ENCODE measurements at places on chromosomes 7 and 10.

DNA sequence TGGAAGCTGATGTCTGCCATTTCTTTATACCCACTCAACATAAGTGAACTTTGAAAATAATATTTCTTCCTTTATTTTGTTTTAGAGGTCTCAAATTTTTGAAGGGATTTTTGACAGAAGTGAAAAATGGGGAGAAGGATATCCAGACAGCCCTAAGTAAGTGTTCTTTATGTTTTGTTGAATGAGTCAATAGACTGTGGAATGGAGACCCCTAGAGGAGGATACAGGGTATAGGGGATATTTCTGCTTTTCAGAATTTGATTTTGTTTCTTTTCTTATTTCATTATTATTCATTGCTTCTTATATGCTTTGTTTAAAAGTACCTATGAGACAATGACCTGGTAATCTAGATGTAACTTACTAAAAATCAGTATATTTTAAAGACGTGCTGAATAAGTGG lies 34.4 kb downstream of the PLEKHA8 start:
- no peak for DNase-seq

- DNase-seq = no peak
Measured at GRCh38 chr10:46216836-46217751, 69.7 kb upstream of the ANTXRL start.

DNA sequence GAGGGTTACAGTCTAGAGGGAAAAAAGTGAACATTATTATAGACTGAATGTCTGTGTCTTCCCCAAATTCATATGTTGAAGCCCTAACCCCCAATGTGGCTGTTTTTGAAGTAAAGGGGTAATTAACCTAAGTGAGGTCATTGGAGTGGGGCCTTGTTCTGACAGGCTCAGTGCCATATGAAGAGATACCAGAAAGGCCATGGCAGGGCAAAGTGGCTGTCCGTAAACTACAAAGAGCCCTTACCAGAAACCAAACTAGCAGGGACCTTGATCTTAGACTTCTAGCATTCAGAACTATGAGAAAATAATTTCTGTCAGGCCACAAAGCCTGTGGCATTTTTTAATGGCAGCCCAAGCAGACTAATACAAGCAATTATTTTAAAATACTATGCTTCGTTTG lies 8.7 kb downstream of the TMEM209 start:
- no peak for DNase-seq

GRCh38 chr10:36171556-36171952 lies 529.5 kb upstream of the FZD8 start:
- no peak for DNase-seq

GRCh38 chr10:24929904-24930303 lies 22.5 kb downstream of the PRTFDC1 start:
- no peak for DNase-seq

GRCh38 chr7:20030915-20031362 lies 186.2 kb downstream of the MACC1 start:
- DNase-seq = no peak

DNA sequence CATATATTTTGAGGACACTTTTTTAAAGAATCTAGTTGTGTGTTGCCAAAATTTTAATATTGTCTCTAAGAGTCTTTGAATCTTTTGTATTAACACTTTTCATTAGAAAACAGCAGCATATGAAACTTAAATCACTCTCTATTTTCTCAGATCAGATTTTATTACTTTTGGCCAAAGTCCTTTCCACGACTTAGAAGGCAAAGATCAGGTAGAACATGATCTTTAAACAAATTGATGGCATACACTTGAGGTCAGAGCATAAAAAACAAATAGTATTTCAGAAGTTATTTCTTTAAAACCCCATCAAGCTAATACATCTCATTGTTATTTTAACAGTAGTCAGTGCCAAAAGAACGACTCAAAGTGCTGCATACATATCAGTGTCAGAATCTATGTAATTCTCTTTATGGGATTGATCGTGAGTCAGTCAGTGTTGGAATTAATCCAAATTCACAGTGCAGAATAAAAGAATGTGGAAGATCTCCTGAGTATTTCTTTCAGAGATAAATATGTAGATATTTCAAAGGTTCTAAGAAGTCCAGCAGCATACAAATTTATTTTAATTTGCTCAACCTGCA lies 9.6 kb upstream of the AGMO start:
- no peak for DNase-seq

DNA sequence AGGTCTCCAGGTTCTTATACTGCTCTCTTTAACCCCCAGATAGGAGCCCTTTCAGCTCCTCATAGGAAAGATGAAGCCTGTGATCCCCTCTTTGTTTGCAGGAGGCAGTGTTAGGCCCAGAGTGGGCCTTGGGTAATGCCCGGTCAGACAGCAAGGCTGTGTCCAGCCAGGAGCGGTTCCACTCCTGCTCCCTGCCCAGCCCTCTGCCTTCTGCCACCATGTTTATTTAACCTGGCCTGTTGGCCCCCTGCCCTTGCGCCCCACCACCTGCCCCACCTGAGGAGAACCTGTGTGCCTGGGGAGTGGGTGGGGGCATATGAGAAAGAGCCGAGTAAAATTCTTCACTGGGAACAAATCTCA lies 24.3 kb downstream of the CDH23 start:
- DNase-seq = no peak

- DNase-seq = no peak
Measured at GRCh38 chr10:42836771-42837468, 54.3 kb downstream of the BMS1 start.

GRCh38 chr7:102942181-102942866 lies 29.5 kb downstream of the LRRC17 start:
- no peak for DNase-seq

DNA sequence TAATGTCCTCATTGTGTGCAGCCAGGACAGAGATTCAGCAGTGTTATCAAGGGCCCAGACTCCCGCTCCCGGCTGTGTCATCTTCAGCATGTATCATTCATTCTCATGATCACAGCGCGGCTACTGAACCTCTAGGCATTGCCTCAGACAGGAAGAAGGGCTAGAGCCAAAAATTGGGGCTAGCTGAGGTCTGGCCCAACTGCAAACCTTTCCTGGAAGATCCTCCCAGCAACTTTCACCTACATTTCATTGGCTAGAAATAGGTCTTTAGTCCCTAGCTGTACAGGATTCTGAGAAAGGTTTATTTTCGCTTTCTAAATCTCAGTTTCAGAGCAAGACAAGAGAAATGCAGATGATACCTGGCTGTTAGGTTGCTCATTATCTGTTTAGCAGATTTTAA lies 81.9 kb downstream of the CREM start:
- no peak for DNase-seq

DNA sequence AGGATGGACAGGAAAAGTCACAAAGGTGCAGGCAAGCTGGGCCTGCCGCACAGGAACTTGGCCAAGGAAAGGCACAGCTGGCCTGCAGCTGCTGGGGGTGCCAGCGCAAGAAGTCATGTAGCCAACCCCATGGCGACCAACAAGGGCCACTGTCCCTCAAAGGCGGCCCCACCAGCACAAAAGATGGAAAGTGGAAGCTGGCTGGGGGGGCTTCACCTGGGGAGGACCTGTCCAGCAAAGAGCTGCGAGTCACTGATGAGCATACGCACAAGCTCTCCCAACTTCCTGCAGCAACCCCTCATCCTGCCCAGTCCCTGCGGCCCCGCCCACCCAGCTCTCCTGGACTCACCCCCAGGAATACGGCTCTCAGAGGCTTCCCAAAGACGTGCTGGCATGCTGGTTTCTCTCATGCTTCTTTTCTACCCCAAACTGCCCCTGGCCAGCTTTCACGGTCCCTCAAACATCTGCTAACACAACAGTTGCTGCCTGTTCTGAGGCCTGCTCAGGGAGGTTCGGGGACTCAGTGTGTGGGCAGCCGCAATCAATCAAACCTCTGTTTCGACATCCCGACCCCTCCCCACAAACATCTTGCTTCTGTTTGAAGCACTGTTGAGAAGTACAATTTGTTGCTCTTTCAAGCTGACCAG lies 67.6 kb downstream of the FAM53B start:
- no peak for DNase-seq

DNA sequence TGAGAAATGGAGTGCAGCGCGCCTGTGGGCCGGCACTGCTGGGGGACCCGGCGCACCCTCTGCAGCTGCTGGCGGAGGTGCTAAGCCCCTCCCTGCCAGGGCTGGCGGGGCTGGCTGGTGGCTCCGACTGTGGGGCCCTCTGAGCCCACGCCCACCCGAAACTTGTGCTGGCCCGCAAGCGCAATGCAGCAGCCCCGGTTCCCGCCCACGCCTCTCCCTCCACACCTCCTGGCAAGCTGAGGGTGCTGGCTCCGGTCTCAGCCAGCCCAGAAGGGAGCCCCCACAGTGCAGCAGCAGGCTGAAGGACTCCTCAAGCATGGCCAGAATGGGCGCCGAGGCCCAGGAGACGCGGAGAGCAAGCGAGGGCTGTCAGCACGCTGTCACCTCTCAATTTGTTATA lies 1063.0 kb upstream of the AUTS2 start:
- no peak for DNase-seq

- DNase-seq = no peak
Measured at GRCh38 chr10:64275774-64276173, 754.6 kb downstream of the REEP3 start.

- DNase-seq = no peak
Measured at GRCh38 chr10:42954766-42955492, 121.9 kb upstream of the RET start.

DNA sequence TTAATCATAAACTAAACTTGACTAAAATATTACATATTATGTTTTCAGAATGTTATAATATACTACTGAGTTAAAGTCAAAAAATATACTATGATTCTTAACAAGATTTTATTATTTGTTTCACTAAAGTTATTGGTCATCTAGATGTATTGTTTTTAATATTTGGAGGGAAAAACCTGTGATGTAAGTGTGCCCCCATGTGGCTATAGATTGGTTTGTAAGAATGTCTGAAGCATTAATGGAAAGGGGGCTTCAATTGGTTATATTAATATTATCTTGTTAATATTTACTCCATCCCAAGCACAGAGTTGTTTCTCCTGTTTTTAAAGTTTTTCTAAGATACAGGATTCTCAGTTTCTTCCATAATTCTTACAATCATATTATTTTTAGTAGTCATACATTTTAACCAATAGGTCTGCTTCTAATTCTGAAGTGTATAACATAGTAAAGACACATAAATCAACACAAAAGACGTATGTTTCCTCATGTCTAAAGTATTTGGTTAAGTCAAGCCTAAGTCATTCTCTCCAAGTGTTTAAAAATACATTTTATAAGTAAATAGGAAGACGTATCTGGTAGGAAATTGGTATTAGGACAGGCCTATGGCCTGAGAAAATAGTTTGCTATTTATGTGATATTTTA lies 58.0 kb downstream of the GNAT3 start:
- DNase-seq = no peak

GRCh38 chr10:95445223-95445836 lies 115.8 kb downstream of the SORBS1 start:
- no peak for DNase-seq

DNA sequence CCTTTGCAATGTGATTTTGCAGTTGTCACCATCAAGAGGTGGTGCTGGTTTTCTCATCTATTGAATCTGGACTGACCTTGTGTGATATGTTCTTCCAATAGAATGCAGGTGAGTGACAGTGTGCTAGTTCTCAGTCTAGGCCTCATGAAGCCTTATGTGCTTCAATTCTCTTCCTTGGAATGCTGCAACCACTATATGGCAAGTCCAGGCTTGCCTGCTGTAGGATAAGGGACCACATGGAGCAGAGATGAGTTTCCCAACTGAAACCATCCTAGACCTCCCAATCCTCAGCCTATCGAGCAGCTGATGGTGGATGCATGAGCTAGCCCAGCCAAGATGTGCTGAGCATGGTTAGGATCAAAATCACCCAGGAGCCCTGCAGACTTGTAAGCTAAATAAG lies 32.6 kb upstream of the ARHGAP21 start:
- no peak for DNase-seq

GRCh38 chr7:131383417-131384285 lies 56.0 kb downstream of the MKLN1 start:
- no peak for DNase-seq

- no peak for DNase-seq
Measured at GRCh38 chr7:111475959-111476358, 86.3 kb downstream of the IMMP2L start.

DNA sequence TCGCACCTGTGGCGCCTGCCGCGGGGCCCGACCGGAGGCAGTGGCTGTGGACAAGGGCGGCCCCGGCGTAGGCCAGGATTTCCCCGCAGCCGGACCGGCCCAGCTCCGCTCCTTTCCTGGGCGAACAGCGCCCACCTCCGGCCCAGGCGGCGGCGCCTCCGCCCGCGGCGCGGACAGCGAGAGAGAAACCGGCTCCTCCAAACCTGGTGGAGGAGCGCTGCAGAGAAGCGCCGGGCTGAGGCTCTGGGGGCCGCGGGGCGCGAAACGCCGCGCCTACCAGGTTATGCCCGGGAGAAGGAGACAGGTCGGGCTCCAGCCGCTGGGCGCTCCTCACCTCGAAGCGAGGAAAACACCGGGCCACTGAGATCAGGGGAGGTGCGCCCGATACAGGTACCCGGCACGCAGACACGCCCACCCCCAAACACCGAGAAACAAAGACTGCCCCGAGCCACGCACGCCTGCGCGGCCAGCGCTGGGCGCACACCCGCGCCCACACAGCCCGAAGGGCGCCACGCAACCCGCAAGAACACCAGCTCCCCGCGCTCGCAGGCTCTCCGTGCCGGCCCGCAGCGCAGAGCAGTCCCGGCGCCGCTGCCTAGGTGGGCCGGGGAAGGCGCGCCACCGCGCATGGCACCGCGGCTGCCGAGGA lies 3.3 kb downstream of the GRID1 start:
- DNase-seq = no peak

GRCh38 chr10:107686095-107686494 lies 521.6 kb upstream of the SORCS1 start:
- no peak for DNase-seq

GRCh38 chr7:148182264-148182663 lies 408.3 kb upstream of the C7orf33 start:
- no peak for DNase-seq

GRCh38 chr7:51482976-51483375 lies 166.4 kb upstream of the COBL start:
- no peak for DNase-seq

- no peak for DNase-seq
Measured at GRCh38 chr7:135960709-135961451, 16.3 kb downstream of the MTPN start.

- DNase-seq = no peak
Measured at GRCh38 chr10:125054669-125055268, 105.6 kb downstream of the CTBP2 start.

DNA sequence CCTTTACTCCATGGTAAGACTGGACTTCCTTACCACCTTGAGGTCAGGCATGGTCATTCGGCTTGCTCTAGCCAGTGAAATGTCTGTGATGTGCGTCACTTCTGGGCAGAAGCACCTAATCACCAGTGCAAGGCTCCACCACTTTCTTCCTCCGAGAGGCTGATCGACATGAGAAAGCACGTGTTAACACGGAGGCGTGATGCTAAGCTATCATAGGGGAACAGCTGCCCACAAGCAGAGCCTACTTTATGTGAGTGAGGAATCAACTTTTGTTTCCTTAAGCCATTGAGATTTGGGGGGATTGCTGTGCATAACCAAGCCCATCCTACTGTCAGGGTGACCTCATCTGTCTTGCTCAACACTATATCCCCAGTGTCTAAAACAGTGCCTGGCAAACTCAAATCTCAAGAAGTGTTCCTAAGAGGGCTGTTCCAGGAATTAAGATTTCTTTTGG lies 23.1 kb upstream of the SAR1A start:
- no peak for DNase-seq

All from esophagus squamous epithelium (tissue), 5 donors.